NCI-H2107 (cell line): ENCODE measurements at places on chromosomes 11 and 22.
A peak's percentile ranks its signal among the peaks of the same experiment; 100 is the strongest.

DNA sequence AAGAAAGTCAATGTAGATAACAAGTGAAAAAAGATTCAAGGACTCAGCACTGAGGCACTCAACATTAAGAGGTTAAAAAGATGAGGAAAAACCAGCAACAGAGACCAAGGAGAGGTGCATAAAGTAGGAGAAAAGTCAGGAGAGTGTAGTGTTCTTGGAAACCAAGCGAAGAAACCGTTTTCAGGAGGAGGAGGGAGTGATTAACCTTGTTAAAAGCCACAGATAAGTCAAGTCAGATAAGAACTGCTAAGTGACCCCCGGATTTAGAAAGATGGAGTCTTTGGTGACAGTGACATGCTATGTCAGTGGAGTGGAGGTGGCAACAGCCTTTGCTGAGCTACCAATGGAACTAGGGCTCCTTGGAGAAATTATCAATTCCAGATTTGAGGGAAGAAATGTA is 13.9 kb upstream of the NARS2 start:
- no peak for DNase-seq

DNA sequence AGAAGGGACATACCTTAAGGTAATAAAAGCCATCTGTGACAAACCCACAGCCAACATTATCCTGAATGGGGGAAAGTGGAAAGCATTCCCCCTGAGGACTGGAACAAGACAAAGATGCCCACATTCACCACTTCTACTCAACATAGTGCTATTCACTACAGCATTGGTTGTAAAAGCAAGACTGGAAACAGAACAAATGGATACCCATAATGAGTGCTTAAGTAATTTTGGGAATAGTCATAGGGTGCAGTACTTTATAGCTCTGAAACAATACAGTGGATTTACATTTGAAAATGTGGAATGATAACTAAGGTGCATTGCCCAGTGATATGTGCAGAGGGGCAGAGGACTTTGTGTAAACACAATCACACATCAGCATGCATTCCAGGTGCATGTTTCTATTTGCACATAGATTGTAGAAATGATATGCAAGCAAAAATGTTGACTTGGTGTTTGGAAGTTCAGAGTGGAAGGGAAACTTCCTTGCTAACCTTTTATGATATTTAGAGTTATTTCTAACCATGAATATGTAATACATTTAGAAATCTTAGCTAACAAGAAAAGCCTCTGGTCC is 112.3 kb downstream of the IGLL1 start:
- no peak for DNase-seq

GRCh38 chr11:121099885-121100284 is 1.2 kb upstream of the TECTA start:
- no peak for DNase-seq

- DNase-seq: no peak
Observed at GRCh38 chr11:131841925-131842635, 471.7 kb downstream of the NTM start.

- DNase-seq: no peak
Observed at GRCh38 chr11:127643268-127644058, 642.9 kb upstream of the KIRREL3 start.

GRCh38 chr11:93858121-93858775 is 7.8 kb upstream of the VSTM5 start:
- no peak for DNase-seq

GRCh38 chr22:44024288-44024921 is at the start of gene PARVB:
PARVB (plus strand) TSS chr22:44024302; CDS start chr22:44024340, 38 bp downstream.
- no peak for DNase-seq

DNA sequence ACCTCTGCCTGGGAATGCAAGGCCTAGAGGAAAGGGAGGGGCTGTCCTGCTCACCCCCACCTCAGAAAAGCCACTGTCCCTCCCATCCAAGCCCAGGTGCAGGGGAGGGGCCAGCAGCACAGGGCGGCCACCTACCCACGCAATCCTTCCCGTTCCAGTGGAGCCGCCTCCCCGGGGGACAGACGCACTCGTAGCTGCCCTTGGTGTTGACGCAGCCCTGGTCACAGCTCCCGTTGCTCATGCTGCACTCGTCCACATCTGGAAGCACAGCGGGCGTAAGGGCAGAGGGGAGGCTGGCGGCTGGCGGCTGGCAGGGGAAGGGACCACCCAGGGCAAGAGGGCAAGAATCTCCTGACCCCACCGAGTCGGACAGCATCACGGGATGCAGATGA is 40.3 kb upstream of the TTLL12 start:
- no peak for DNase-seq

DNA sequence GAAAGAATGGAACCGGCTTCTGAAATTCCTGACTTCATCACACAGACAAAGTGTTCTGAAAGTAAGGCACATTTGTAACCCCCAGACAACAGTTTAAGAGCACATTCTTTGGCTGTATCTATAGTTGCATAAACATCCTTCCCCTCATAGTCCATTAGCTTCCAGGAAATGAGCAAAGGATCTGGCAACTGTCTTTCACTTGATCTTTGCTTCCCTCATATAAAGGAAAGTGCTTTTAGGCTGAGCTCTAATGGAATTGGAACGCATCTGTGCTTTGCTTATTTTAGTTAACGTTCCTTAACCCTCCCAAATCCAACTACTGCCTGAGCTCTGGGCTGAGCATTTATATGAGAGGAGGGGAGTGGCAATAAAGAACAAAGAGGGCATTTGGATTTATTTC is 76.9 kb upstream of the API5 start:
- DNase-seq: no peak

GRCh38 chr22:24144056-24144777 is 37.1 kb upstream of the SUSD2 start:
- DNase-seq: no peak

- no peak for DNase-seq
Observed at GRCh38 chr11:130198964-130199363, 39.4 kb downstream of the ST14 start.

DNA sequence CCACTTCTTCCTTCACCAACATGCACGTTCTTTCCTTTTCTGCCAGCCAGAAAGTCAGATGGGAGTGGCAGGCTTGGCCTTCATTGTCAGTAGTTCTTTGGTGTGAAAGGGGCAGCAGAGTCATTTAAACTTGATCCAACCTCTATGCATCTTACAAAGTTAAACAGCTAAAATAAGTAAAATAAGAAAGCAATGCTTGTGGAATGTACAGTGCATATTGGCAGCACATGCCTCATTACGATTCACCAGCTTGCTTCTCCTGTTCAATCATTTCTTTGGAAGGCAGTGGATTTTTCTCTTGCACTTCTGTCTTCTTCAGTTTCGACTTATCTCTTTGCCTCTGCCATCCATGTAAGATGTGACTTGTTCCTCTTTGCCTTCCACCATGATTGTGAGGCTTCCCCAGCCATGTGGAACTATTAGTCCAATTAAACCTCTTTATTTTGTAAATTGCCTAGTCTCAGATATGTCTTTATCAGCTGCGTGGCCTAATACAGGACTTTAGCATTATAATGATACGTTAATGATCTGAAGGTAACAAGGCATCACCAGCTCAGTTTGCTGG is 14.8 kb downstream of the LGALS12 start:
- no peak for DNase-seq

GRCh38 chr11:101797335-101797734 is 117.5 kb upstream of the CEP126 start:
- DNase-seq: no peak

DNA sequence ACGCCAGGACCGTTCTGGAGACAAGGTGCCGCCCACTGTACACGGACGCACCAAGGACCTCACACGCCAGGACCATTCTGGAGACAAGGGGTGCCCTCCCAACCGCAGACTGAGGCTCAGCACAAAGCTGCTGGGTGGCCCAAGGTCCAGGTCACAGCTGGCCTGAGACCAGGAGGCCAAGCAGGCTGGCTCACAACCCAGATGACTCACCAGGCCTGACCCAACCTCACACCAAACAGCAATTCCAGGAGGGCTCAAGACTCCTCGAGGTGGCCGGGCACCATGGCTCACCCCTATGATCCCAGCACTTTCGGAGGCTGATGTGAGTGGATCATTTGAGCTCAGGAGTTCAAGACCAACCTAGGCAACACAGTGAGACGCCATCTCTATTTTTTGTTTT is 14.8 kb downstream of the BRD1 start:
- no peak for DNase-seq

GRCh38 chr11:92751594-92751993 is 217.9 kb upstream of the MTNR1B start:
- no peak for DNase-seq

GRCh38 chr11:57444362-57445121 is 15.8 kb upstream of the RTN4RL2 start:
- no peak for DNase-seq

DNA sequence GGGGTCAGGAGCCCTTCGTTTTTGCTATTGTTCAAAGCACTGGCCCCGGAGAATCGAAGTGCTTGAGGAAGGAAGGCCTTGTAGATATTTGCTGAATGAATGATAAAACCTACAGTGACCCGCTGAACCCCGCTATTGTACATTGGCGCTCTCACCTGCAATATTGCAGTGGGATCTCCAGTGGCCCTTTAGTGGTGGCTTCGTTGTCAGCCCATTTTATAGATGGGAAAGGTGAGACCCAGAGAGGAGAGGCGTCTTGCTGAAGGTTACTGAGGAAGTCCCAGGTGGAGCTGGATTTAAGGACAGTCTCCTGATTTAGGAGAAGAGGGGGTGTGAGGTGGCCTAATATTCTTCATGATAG is 1.2 kb downstream of the CDC42EP2 start:
- DNase-seq: no peak

GRCh38 chr22:25143156-25144076 is 56.2 kb upstream of the CRYBB3 start:
- no peak for DNase-seq

DNA sequence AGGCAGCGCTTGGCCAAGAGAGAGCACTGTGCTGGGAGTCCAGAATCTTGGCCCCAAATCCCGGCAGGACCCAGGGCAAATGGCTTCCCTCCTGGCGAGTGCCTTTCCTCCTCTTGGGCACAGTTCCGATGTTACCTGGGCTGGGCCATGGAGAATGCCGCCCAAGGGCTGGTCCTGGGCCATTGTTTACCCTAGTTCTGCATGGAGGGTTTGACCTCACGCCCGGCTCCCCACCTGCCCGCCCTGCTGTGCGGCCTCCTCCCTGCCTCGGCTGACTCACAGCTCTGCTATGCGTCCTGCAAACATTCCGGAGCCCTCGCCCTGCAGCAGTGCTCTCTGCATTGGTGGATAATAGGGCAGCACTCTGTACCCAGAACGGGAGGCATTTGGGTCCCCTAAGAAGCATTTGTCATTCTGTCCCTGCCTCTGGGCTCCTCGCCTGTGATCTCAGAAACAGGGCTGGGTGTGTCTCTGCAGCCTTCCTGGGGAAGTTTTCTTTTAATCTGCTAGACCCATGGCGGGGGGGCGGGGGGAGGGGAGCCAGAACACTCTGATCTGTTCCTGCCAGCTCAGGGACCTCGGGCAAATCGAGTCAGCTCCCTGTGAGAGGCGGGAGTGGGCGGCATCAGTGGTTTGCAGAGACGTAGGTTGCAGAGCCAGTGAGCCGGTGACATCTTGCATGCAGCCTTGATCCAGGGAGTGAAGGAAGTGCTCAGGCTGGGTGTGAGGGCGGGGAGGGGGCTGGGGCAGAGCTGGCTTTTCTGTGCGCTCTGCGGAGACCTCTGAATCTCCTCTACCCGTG is 32.9 kb upstream of the SMIM38 start:
- DNase-seq: no peak

- no peak for DNase-seq
Observed at GRCh38 chr22:35894937-35895708, 133.5 kb downstream of the RBFOX2 start.

- no peak for DNase-seq
Observed at GRCh38 chr11:86150847-86151173, 81.9 kb upstream of the PICALM start.

DNA sequence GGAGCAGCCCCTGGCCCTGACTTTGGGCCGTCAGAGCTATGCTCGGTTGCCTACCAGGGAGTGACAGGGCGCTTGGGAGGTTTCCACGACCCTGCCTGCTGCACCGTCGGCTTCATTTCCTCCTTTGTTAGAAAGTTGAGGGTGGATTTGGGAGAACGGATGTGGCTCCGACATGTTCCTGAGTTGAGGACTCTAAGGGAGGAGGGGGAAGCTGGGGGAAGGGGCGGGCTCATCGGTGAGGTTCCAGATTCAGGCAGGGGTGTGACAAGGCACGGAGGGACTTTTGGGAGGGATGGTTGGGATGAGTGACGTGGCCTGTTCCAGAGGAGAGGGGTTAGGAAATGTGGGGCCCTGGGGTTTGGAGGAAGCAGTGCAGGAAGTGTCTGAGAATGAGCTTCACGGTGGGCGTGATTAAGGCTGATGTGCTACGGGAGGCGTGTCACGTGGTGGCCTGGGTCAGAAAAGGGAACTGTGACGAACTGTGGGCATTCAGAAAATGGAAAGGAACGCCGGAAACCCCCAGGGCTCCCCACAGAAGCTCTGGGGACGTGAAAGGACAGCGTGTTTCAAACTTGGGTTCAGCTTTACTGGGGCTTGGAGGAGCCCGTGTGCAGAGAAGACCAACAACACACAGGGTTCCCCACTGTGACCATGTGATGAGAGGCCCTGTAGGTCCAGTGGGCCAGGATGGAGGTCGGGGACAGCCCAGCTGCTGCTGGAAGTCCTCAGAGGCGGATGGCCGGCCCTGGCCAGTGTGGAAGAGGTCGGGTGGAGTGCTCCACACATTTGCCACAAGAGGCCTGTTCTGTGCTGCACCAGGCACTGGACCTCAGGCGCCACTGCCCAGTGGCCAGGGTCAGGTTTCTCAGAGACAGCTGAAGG is 2.8 kb downstream of the PARVB start:
- no peak for DNase-seq

DNA sequence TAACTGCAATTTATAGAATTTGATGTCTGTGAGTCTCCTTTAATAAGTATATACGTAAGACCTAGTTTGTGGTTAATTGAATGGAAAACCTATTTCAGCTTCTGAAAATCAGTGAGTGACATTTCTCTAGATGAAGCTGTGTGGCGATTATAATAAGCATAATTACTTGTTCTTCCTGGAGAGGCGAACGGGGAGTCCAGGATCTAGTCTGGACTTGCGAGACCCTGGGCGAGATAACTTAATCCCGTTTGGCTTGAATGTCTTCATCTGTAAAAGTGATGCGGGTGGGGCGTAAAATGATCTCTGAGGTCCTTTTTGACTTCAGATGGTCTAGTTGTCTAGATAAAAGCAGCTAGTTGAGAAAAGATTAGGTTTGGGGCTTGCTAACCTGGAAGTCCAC is 1.1 kb downstream of the PRRG4 start:
- no peak for DNase-seq

GRCh38 chr11:69967484-69967883 is 110.6 kb upstream of the ANO1 start:
- DNase-seq: no peak

GRCh38 chr11:128905345-128906184 is 14.4 kb downstream of the KCNJ5 start:
- DNase-seq: peak; percentile 42
